ENCODE measurements at places on chromosomes 2 and 18.

DNA sequence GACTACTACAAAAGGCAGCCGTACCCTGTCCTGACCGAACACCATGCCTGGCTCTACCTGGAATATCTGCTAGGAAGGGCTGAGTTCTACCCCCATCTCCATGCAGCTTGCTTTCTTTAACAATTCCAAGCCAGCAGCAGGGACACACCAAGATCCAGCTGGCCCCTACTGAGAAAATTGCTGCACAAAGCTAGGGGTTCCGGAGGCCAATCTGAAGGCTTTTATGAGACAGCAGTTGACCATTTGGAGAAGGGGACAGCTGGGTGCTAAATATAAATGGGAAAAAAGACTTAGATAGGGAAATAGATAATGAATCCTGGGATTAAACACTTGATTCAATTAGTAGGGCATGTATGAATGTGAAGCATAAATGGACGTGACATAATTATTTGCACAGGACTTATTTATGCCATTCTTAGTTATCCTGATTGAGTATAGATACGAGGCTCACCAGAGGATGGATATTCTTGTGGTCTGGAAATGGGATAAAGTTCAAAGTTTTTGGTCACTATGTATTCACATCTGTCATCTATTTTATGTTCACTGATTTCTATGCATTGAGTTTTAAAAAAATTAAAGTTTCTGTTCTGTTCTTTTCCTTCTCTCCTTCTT, 204.0 kb downstream of the ZNF521 start:
- DNase-seq, result no peak

GRCh38 chr2:42110641-42111322, 58.4 kb upstream of the EML4 start:
- DNase-seq, result no peak

- DNase-seq, result no peak
Measured at GRCh38 chr2:132439703-132440398, 23.2 kb downstream of the GPR39 start.

DNA sequence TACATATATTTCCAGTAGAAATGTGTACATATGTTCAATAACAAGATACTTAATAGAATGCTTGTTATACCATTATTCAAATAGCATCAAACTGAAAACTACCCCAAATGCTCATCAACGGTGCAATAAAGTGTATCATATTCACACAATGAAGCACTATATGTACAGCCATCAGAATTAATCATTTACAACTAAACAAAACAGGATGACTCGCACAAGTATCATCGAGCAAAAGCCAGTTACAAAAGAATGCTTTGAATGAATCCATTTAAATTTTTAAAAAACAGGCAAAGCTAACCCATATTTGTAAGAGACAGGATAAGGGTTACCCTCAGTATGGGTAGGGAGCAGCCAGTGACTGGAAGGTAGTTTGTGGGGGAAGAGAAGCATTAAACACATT, 132.8 kb upstream of the PDE1A start:
- no peak for DNase-seq

DNA sequence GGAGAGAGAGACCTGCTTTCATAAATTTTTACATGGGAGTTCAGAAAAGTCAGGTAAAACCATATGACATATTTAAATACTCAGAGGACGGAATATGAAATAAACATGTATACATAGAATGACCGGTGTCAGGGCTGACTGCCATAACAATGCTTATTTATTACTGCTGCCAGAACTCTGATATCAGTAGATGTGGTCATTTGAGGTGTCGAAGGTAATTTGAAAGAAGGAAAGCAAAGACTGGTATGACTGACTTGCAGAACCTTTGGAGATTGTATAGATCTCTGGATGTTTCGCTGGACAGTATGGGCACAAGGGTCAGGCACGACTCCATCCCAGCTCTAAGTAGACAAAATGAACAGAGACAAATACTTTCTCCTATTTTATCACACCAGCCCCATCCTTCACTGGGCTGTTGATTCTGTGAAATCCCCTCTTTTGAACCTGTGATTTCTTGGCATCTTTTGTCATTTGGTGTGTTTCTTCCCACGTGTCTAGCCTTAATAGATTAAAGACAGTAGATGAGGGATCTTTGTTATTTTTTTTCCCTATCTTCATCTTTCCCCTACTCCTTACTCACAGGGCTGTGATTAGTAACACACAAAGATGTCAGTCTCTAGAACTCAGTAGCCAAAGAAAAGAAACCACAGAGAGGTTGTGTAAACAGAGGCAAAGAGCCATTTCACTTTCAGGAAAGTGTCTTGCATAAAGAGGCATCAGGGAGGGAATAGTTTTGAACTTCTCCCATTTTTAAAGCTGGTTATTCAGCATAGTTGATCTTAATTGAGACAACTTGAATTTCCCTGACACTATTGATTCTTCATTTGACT, 61.6 kb downstream of the ICOS start:
- DNase-seq, result no peak

Measured in iPS DF 19.7 (cell line).